ENCODE measurements at places on chromosomes 16 and 17. TPM values are rescaled to one million over a fixed set of nuclear protein-coding genes. Genes with fewer than 3 reads are reported as not detected.

Gene MYCBPAP
- total RNA-seq, result 0.88 TPM

Gene MINK1
- total RNA-seq, result 76.7 TPM

Gene HOXB6
- not detected for total RNA-seq

Gene OR3A3
- not detected for total RNA-seq

Gene TRIM47
- total RNA-seq, result 14.9 TPM

Gene RNF222
- total RNA-seq, result not detected
